ENCODE measurements at places on chromosomes 11 and 22.

DNA sequence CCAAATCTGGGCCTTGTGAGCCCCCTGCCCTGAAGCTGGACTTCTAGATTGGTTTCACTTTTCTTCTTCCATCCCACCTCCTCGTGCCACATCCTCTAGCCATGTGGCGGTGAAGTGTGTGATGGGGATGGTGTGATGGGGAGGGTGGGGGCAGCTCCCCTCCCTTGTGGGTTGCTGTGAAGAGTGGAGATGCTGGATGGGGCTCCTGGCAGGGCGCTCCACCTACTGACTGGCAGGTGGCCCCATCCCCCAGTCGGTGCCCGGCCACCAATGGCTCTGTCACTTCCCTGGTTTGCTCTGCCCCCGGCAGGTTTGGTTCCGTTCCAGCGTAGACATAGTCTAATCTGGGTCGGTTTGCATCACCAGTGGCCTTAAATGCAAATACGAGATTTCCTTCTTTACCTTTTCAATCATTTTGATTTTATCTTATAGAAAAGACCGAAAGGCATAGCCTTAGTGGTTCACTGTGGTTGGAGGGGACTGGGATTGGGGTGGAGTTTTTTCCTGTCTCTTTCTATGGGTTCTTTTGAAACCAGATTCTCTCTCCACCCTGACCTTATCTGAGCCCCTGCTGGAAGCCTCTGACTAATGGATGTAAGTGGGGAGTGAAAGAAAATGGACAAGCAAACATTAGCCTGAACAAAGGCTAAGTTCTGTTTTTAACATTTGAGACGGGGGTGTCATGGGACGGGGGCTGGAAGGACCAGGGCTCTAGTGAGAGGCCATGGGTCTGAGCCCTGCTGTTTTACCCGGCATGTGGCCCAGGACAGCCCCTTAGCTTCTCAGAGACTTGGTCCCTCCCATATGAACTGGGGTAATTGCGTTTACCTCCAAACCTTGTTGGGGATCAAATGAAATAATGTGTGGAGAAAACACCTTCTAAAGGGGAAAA lies 149.3 kb downstream of the CACNA1I start:
- DNase-seq = no peak

DNA sequence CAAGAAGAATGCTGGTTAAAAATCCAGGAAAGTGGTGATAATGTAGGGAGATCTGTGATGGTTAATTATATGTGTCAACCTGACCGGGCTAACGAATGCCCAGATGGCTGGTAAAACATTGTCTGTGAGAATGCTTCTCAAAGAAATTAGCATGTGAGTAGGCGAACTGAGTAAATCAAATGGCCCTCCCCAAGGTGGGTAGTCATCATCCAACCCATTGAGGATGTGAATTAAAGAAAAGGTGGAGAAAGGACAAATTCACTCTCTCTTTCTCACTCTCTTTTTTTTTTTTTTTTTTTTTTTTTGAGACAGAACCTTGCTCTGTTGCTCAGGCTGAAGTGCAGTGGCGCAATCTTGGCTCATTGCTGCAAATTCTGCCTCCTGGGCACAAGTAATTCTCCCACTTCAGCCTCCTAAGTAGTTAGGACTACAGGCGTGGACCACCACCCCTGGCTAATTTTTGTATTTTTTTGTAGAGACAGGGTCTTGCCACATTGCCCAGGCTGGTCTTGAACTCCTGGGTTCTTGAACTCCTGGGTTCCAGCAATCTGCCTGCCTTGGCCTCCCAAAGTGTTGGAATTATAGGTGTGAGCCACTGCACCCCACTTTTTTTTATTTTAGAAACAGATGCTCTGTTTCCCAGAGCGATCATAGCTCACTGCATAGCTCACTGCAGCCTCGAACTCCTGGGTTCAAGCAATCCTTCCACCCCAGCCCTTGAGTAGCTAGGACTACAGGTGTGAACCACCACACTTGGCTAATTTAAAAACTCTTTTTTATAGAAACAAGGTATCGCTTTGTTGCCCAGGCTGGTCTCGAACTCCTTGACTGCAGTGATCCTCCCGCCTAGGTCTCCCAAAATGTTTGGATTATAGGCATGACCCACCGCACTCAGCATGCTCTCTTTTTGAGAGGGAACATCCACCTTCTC lies 22.0 kb upstream of the P2RY6 start:
- DNase-seq = no peak

GRCh38 chr22:37443086-37443485 lies 15.8 kb upstream of the ELFN2 start:
- no peak for DNase-seq

DNA sequence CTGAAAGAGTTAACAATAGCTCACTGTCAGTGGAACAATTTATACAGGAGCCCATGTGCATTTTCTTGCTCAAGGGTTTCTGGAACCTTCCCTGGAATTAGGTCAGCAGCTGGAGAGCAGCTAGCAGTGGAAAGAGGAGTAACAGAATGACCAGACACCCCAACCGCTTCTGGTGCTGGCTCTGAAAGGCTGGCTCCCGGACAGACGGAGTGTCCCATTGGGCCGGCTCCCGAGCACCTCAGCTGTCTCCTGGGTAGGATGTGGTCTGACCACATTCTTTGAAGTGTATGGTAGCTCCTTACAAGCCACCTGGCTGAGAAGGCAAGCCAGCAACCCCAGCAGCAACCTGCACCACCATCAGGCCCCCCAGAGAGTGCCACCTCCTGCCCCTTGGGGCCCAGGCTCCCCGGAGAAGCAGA lies 44.7 kb downstream of the ABTB2 start:
- no peak for DNase-seq

DNA sequence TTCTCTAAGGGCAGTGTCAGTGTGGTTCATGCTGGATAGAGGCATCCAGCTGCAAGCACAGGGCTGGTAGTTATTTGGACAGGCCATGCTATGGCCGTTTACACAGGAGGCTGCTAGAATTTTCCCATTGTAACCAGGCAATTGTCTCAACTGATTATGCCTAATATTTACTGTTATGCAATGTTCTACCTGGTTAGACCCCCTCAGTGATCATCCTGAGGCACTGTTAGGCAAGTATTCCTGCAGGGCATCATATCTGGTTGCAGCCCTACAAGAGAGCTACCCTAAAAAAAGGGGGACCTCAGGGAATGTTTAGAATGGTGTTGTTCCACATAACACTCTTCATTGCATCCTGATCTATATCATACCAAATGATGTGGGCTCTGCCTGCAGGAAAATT lies 1124.6 kb downstream of the JRKL start:
- DNase-seq = no peak

GRCh38 chr22:39343259-39344045 lies 6.3 kb upstream of the SYNGR1 start:
- peak; percentile 29 for DNase-seq

- no peak for DNase-seq
Measured at GRCh38 chr22:43848366-43849171, 13.7 kb downstream of the SULT4A1 start.

- no peak for DNase-seq
Measured at GRCh38 chr11:95330302-95330701, 99.3 kb upstream of the SESN3 start.

DNA sequence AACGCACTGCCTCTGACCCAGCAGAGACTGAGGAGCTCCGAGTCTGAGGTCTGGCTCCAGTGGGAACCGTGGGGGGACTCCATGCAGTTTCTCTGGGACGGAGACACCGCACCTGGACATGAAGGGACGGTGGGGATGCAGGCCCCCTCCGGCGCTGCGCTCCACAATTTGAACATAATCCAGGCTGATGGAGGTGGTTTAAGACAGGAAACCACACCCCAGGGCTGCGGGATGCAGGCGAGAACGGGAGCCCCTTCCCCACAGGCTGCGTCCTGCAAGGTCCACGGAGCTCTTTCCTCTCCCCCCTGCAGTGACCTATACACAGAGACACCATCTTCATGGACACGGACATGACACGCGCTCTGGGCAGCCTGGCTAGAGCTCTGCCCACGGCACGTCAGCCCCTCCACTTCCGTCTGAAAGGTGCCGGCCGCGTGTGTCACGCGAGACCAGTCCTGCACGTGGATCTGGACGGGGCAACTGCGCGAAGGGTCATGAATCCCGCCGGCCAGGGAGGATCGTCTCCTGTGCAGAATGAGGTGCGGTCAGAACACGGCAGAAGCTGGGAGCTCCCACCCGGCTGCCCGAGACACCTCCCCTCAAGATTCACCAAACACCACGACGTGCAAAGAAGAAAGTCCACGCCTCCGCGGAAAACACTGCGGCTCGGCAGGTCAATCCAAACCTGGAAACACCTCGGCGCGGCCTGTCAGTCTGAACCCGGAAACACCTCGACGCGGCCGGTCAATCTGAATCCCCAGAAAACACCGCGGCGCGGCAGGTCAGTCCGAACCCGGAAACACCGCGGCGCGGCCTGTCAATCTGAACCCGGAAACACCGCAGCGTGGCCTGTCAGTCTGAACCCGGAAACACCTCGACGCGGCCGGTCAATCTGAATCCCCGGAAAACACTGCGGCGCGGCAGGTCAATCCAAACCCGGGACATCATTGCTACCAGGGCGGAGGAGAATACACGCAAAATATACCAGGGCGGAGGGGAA lies 212.4 kb downstream of the BRD1 start:
- DNase-seq = no peak

- no peak for DNase-seq
Measured at GRCh38 chr11:24153337-24153736, 343.5 kb upstream of the LUZP2 start.

- no peak for DNase-seq
Measured at GRCh38 chr11:120780239-120780638, 243.7 kb upstream of the TBCEL start.

DNA sequence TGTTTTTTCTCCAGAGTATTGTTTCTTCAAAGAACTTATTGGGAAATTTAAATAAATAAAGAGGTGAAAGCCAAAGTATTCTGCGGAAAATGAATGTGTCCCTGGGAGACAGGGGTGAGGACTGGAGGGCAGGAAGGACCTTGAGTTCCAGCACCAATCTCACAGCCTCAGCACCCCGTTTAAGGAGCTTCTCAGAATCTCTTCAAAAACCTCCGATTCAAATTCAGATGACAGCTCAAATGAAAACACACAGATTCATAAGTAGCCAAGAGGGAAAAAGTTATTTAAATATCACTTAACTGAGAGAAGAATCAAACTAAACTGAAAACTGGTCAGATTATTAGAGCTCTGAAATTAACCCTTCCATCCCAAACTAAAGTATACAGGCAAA lies 12.5 kb downstream of the MTMR2 start:
- no peak for DNase-seq

GRCh38 chr22:31944700-31945442 lies 536 bp downstream of the YWHAH start:
- peak; percentile 44 for DNase-seq

GRCh38 chr22:41481925-41482318 lies 13.0 kb downstream of the ACO2 start:
- DNase-seq = no peak

GRCh38 chr11:116693593-116694348 lies 79.0 kb downstream of the BUD13 start:
- DNase-seq = no peak

DNA sequence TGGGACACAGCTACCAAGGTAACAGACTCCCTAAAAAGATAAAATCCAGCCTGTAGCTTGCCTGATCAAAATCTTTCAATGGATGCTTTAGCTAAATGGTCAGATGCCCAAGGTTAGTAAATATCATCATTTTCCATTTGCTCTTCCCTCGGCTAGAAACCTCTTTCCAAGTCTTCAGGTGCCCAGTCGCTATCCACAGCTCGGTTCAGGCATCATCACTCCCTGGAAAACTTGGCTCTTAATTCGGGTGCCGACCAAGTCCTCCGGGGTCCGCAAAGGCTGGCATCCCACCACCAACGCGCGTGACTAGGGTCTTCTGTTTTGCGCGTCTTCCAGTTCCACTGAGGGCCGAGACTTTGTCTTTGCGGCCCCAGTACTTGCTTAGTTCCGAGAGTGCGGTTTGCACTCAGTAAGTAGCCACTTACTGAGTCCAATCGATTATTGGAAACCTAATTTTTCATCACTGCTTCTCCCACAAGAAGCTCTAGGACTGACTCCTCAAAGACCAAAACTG lies 44.3 kb downstream of the OR4D9 start:
- no peak for DNase-seq

GRCh38 chr11:85823816-85824215 lies 12.9 kb upstream of the SYTL2 start:
- DNase-seq = peak; percentile 20

DNA sequence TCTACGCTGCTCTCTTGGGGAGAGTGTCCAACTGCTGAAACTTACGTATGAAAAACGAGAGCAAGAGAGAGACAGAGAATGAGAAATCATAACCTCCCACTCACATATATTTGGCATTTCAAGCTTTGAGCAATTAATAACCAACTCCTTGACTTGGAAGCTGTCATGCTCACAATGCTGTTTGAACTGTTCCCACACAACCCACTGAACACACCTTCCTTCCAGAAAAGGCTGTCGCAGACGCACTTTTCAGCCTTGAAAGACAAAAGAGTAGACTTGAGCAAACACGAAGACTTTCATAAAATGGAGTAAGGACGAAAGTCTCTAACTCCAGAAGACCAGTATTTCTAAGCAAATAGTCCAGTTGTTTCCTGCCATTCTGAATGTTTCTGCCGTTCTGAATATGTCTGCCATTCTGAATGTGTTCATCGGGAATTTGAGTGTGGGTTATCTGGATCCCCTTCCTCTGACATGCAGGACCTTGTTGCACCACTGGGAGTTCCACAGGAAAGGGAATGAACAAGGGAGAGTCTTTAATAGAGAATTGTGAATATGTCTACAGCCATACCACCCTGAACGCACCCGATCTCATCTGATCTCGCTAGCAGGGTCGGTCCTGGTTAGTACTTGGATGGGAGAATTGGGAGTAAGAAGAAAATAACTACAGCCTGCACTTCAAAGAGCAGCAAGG lies 86.2 kb upstream of the BARX2 start:
- no peak for DNase-seq

GRCh38 chr11:66020618-66021357 lies 5.5 kb downstream of the CATSPER1 start:
- DNase-seq = no peak

- DNase-seq = no peak
Measured at GRCh38 chr11:77619576-77620198, 17.9 kb downstream of the CLNS1A start.

GRCh38 chr11:99327066-99327465 lies 306.3 kb downstream of the CNTN5 start:
- DNase-seq = no peak

DNA sequence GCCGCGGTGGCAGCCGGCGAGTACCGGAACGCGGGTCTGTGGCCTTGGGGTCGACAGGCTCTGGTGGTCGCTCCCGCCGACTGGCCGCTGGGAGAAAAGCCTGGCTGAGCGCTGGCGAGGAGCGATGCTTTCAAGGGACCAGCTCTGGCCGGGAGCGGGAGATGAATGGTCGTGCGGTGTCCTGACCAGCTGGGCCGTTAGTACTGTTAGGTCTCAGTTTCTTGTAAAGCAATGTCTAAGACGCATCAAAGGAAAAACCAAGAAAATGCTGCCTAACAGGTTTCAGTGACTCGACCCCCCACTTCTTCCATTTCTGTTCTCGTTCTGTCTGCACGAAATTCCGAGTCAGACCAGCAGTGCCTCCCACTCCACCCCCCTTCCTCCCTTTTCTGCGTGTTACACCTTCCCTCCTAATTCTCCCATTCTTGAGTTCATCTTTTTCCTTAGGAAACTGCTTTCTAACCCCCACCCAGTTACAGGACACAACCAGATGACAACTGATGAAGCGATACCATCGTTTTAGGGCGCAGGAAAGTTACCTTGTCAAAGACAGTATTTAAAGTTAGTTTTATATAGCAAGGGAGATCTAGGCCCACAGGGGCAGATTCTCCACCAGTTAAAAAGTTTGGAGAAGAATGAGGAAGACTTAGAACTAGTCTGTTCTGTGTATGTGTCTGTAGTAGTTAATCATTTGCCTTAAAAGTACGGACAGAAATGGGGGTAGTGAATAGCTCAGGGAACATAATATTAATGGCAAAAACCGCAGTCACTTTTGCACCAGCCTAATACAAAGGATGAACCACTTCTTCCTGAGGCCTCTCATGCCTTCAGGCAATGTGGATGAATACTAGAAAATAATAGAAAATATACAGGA lies 1.0 kb downstream of the CUL5 start:
- no peak for DNase-seq

All from T-helper 17 cell (primary cell).